ENCODE measurements at places on chromosomes 12 and 14.

GRCh38 chr12:50569321-50569720, 64.5 kb downstream of the DIP2B start:
- DNase-seq = no peak

DNA sequence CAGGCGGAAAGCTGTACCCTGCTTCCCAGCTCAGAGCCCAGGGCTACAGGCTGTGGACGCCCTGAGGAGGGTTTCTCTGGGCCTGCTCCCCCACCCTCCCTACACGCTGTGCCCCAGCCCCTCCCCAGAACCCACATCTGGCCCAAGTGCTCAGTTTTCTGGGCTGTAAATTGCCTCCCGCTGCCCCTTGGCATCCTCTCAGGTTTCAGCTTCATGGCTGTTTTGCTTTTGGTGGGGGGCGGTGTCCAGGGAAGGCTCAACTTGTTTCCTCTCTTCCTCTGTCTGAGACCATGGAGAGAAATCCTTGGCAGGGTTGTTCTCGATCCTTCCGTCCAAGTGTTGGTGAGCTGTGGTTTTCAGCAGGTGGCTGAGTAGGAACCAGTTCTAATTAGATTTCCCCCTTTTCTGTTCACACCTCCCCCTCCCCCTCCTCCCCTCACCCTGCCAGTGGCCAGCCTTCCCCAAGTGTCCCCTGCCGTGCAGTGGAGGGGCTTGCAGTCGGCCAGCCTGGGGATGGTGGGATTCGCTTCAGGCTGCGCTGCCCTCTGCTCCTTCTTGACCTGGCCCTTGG, 61.8 kb downstream of the TSPAN9 start:
- DNase-seq = no peak

GRCh38 chr14:20642182-20642581, 691 bp upstream of the OR6S1 start:
- no peak for DNase-seq

DNA sequence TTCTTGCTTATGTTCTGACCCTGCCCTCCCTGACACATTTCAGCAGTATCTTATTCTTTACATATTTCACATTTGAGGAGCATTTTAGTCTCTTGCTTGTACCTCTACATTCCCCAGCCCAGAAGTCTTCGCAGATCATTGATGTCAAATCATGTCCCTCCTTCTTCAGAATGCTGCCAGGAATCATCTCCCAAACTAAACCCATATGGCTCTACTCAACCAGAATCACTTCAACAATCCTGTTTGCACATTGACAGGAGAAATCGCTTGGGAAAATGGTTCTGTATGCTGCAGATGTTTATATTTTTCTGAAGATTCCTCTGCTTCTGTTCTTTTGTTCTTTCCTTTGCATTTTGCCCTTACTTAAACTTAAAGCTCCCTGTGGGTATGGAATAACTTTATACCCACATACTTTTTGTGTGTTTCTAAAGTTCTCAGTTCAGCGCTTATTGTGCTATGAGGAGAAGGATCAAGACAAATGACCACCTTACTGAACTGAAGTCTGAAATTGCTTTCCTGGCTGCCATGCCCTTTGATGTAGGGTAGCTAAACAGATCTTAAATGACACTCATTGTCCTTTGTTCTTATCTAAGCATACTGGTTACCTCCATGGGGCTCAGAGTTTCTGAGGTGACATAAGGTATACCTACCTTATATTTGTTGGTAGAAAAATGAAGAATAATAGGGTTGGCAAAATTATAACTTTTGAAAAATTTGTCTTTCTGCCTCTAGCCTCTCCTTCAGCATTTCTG, 134.6 kb downstream of the SLC25A21 start:
- DNase-seq = no peak

DNA sequence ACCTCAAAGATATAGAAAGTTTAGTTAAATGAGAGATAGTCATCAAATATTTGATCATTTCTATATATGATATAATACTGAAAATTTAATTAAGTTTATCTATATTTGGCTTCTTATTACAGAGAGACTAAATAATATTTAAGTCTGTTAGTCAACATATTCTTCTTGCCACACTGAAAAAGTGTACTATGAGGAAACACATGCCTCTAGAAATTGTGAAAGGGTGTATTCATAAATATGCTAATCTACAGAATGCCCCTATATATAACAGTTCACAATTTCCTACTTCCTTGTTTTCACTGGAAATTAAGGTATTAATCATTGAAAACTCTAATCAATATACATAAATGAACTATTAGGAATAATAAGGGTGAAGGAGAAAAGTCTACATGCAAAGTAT, 31.4 kb upstream of the ETV6 start:
- no peak for DNase-seq

DNA sequence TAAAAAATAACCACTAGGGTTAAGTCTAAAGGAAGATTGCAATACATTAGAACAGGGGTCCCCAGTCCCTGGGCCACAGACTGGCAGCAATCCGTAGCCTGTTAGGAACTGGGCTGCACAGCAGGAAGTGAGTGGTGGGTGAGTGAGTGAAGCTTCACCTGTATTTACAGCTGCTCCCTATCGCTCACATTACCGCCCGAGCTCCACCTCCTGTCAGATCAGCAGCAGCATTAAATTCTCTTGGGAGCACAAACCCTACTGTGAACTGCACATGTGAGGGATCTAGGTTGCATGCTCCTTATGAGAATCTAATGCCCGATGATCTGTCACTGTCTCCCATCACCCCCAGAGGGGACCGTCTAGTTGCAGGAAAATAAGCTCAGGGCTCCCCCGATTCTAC, 15.5 kb downstream of the ADGRD1 start:
- no peak for DNase-seq

DNA sequence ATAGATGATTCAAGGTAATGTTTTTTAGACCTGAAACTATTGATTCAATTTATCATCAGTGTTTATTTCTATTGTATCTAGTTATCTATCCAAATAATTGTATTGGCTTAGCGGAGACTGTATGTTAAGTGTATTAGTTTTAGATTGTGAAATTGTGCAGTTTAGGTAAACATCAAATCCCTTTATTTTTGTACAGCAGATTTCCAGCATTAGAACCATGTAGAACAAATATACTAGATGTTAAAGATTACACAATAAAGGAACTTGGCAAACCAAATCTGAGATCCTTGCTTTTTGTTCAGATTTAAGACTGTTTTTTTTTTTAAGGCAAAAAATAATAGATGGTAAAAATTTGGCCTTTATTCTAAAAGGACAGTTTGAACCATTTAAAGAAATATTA, 39.3 kb downstream of the PPM1A start:
- DNase-seq = no peak

GRCh38 chr12:16021676-16022075, 110.5 kb downstream of the DERA start:
- DNase-seq = no peak

DNA sequence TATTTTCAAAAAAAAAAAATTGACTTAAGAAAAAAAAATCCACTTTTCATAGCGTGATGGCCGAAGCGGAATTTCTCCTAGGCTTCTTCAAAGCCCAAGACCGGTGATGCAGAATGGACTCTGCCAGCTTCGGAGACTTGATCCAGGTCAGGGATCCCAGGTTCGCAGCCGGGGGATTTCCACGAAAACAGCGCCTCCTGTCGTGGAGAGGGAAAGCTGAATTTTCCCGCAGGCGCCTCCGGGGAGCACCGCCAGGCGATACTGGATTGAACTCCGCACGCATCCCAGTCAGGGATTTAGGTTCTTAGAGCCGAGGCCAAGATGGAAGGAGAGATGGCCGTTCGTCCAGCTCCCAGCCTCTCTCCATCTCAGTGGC, 2.1 kb downstream of the TTC6 start:
- no peak for DNase-seq

GRCh38 chr12:23771240-23771949, 178.1 kb downstream of the SOX5 start:
- DNase-seq = peak; percentile 83

GRCh38 chr14:97624985-97625384, 827.8 kb downstream of the VRK1 start:
- DNase-seq = no peak

All from right atrium auricular region (tissue), 2 donors.